ENCODE measurements at places on chromosomes 1 and 21. TPM values are rescaled to one million over a fixed set of nuclear protein-coding genes. Genes with fewer than 3 reads are reported as not detected.

SLC39A1 gene
- total RNA-seq, result 88.4 TPM

- DNase-seq, result no peak
Measured at GRCh38 chr1:89681045-89681729, 48.3 kb downstream of the LRRC8C start.

GRCh38 chr1:62070384-62071011 lies 124.2 kb upstream of the L1TD1 start:
- DNase-seq, result no peak

DNA sequence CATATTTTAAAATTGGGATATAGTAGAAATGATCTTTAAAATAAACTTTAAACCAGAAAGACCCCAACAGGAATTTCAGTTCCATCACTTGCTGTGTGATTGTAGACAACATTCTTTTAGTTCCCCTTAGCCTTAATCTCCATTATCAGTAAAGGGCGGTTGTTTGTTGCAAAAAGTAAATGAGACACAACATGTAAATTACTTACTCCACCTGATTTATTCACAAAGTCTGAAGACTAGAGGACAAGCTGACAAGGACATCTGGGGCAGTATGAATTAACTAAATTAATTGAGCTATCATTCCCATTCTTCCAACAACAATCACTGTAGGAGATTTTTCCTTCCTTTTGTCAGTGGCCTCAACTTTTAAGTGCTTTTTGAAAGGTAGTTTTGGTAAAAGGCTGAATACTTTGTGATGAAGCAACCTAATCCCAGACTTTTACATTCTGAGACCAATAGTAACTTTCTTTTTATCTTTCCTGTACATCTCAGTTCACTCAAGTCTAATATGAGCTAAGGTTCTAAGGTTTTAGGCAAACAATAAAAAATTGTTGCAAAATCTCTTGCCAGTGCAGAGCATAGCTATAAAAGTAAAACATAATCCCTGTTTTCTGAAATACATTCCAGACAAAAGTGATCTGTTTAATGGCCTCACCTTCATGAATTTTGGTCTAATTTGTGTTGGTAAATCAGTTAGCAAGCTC lies 6.2 kb downstream of the SLC19A2 start:
- no peak for DNase-seq
